ENCODE measurements at places on chromosomes 3 and 15.

DNA sequence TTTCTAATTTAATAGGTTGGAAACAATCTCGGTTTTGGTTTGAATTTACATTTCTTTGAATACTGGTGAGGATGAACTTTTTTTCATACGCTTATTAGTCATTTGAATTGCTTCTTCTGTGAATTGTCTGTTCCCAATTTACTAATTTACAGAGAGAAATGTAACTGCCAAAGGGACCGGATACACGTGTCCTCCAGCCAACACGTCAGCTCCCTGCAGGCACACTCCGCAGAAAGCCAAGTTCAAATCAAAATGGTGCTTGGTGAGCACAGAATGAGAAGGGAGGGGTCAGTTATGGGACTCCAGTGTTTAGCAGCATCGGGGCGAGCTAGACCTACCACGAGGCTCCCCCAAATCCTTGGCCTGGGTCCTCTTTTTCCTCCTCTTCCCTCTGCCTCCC lies 10.8 kb upstream of the TSEN2 start:
- no peak for DNase-seq

DNA sequence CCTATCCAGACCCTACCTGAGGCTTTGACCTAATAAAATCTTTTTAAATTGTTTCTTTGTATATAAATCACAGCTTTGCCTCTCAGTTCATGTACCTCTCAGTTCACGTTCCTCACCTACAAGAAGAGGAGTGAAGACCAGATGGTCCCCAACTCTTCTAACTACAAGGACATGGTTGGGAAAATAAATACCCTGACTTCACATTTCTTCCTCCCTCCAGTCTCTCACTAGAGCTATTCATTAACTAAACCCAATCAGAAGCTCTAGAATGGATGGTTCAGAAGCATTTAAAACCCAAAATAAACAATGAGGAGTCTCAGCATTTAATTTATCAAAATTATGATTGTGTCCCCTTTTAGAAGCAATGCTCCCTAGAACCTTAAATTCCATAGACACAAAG lies 97.3 kb upstream of the AGTR1 start:
- DNase-seq: no peak

DNA sequence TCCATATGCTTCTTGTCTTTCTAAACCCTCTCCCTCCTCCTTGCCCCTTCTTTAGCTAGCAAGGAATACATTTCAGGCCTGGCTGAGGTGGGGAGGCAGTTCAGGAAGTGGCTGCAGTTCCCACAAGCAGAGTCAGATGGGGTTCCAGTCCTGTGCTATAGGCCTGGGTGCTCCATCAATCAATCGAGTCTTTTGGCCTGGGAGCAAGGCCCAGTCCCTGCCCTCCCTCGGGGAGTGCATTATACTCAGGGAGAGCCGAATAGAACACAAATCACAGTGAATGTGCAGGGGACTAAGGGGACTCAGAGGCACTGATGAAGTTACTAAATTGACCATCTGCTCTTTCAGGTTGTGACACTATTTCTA lies 58.0 kb upstream of the HERC1 start:
- no peak for DNase-seq

DNA sequence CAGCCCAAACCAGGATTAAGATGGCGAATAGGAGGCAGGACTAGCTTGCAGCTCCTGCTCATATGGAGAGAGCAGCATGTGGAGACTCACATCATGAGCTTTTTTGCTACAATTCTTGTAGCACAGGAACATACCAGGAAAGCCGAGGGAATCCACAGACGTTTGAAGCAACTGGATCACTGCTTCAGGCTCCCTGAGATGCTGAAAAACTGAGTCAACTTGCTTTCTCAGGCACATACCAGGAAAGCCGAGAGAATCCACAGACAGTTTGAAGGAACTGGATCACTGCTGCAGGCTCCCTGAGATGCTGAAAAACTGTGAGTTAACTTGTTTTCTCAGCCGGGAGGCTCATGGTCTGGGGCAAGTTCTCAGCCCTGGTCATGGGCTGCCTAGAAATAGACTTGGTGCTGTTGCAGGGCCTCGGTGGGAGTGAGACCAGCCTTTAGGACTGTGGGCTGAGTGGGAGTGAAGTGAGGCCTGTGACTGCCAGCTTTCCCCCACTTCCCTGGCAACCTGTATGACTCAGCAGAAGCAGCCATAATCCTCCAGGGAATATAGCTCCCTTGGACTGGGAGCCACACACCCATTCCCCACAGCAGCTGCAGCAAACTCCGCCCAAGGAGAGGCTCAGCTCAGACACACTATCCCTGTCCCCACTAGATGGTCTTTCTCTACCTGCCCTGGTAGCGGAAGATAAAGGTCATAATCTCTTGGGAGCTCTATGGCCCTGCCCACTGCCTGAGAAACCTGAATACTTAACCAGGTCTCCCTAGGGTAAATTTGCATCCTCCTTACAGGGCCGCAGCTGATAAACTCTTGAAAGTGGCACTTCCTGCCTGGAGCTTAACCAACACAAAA lies 51.9 kb upstream of the PFN2 start:
- no peak for DNase-seq

DNA sequence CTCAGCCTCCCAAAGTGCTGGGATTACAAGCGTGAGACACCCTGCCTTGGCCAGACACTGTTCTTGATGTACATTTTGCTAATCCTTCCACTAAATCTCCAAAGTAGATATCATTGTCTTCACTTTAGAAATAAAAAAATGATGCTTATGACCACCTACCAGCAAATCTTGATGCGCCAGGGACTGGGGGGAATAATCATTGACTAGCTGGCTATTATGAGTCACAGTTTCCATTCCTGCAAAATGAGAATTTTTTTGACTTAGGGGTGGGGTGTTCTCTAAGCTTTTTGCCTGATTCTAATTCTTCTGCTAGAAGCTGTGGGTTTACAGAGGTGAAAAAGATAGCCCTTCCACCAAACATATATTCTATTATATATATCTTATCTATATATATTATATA lies 17.1 kb upstream of the RFC4 start:
- DNase-seq: no peak

- DNase-seq: no peak
These were observed 502 bp downstream of the NR1D2 start for GRCh38 chr3:23945663-23945912.

DNA sequence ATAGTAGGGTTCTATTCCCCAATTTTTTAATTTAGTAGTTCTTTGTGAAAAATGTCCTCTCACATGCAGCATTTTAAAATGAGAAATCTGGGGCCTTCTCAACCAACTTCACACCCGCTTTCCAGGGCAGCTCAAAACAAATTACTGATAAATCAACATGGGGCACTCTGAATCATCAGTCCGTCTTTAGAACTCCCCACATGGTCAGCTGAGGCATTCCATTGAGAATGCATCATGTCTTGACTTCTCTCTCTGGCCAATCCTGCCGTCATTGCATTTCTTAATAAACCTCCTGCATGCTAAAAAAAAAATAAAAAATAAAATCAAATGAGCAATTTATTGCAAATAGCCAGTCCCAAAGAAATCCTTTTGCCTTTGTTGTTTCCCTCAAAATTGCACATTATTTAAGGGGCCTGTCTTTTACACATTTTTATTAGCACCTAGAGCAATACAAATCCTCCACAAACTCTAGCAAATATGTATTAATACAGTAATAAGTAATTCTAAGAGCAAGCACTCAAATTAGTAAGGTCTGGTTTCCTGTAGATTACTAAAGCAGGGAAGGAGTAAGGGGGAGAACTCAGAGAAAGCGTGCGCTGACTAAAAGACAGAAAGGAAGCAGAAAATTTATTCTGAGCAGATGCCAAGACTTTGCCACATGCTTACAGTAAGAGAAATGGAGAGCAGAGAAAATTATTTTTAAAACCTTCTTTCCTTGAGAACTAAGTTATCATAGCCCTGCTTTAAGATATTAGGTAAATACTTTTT lies 175.7 kb downstream of the TNIK start:
- peak; percentile 30 for DNase-seq

GRCh38 chr15:88498996-88499395 lies 31.5 kb downstream of the MRPS11 start:
- DNase-seq: no peak

DNA sequence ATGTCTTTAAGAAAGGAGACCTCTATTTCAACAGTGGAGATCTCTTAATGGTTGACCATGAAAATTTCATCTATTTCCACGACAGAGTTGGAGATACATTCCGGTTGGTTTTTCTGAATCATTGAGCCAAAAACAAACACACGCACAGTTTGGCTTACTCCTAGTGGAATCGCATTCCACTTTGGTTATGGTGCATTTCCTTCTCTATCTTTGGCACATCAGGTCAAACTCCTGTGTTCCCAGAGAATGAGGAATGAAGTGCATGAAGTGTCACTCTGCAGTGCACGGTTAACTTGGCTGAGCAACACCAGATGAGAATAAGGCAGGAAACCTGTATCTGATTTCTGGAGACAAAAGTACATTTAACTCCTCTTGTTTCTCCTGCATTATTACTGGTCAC lies 38.5 kb downstream of the HDC start:
- DNase-seq: no peak

- DNase-seq: no peak
These were observed 170.9 kb downstream of the EPHB1 start for GRCh38 chr3:134965865-134966481.

DNA sequence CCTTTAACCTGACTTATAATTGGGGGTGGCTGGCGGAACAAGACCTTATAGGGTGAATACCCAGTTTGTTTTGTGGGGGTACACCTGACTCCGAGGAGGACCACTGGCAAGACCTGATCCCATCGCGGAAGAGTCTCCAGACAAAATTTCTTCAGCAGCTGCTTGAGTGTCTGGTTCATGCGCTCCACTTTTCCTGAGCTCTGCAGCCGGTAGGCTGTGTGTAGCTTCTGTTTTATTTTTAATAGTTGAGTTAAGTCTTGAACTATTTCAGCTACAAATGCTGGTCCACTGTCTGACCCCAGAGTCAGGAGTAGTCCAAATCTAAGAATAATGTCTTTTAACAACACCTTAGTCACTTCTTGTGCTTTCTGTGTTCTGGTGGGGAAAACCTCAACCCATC lies 21.2 kb upstream of the NOX5 start:
- no peak for DNase-seq

DNA sequence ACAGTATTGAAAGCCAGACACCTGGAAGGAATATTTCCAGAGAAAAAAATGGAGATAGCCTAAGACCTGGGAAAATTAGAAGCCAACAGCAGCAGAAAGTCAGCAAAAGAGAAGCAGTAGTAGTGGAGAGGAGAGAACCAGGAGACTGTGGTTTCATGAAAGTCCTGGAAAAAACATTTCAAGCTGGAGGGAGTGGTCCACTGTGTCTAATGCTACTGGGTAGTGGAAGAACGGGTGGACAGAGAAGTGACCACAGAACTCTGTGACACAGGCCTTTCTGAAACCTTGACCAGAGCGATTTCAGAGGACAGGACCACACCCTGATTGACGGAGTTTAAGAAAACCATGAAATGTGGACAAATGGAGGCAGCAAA lies 15.3 kb upstream of the SH3BP5 start:
- DNase-seq: no peak

DNA sequence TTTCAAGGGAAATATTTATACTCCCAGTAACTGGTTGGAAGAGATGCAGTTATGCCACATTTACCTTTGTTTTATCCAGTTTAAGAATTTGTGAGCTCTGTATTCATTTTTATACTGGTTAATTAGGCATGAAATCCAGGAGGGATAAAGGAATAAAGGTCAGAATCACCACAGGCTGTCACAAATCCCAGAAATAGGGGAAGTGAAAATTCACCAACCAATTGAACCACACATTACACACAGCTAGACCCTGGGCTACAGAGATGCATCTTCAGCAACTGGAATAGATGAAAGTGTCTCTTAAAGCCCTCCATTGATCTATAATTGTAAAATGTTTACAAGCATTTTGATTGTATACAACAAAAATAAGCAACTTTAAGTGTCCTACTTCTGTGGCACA lies 18.5 kb downstream of the SERPINI1 start:
- no peak for DNase-seq

- no peak for DNase-seq
These were observed 15.3 kb upstream of the SEMA3F start for GRCh38 chr3:50139718-50140423.

DNA sequence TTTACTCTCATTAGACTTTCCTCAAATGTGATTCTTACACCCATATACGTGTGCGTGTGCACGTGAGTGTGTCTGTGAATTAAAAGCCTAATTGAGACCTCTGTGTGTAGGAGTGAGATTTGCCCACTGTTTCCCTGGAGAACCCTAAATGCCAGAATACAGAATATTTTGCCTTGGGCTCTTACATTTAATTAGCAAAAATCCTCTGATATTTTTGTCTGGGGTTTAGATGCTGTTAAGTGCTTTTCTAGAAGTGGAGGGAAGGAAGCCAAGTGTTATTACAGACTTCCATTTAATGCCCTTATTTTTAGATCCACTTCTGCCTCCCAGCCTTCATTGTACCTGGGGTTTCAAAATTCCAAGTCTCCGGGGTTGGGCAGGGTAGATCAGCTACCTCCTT lies 17.8 kb downstream of the ZNF35 start:
- DNase-seq: no peak

GRCh38 chr15:72916897-72917296 lies 133.3 kb upstream of the ADPGK start:
- DNase-seq: no peak

DNA sequence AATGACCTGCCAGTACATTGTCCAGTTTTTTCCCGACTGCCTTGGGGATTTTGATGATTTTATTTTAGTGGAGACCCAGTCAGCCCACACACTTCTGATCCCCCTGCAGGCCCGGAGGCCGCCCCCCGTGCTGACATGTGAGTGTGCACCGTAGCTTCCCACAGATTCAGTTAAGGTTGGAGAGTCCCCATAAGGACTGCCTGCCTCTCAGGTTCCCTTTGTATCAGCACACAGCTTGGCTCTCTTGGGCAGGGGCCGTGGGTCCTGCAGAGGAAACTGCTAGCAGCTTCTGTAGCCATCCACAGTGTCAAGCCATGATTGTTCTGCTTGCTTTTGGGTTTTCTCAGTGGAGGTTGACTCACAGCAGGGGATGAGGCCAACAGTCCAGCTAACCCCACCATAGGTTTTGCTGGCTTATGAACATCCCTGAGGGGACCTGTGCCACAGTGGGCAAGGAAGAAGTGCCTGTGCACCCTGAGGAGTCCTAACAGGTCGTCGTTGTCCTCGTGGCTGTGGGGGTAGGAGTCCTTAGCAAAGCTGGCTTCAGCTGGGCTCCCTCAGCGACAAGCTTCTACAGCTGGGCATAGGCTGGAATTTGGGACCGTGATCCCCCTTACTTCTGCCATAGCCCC lies 46.4 kb downstream of the DLEC1 start:
- DNase-seq: no peak

DNA sequence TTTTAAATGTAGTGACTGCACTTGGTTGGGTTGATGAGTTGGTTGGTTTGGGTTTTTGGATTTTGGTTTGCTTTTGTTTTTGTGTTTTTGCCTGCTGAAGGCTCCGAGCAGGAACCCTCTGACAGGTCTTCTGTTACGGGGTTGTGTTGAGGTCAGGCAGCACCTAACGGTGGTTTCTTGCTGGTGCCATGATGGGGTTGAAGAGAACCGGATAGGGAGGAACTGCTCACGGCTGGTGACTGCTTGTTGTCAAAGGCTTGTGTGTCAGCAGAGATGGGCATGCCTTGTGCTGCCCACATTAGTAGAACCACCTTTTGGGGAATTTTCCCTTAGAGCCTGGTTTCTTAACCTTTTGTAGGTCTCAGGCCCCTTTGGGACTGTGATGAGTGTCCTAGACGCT lies 42.0 kb downstream of the SLC6A6 start:
- no peak for DNase-seq

GRCh38 chr3:169077394-169077906 lies 586.1 kb downstream of the MECOM start:
- no peak for DNase-seq
